ENCODE measurements at places on chromosomes 3 and 15.

DNA sequence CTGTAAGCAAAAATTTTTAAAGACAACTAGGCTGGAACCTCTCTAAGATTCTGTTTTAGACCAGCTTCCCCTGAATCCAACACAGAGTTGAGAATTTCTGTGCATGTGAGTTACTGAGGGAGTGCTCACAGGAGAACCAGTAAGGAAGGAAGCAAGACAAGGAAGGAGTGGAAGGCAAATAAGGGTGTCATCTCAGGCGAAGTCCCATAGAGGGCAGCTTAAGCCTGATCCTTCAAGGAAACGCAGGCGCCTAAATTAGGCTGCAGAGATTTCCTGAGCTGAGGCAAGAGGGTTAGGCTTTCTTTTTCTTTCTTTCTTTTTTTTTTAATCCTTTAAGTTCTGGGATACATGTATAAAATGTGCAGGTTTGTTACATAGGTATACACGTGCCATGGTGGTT is 36.2 kb upstream of the COL6A6 start:
- DNase-seq = no peak

GRCh38 chr15:62515696-62516395 is 350.8 kb upstream of the C2CD4B start:
- DNase-seq = no peak

GRCh38 chr15:98408231-98408630 is 240.1 kb upstream of the IGF1R start:
- no peak for DNase-seq

DNA sequence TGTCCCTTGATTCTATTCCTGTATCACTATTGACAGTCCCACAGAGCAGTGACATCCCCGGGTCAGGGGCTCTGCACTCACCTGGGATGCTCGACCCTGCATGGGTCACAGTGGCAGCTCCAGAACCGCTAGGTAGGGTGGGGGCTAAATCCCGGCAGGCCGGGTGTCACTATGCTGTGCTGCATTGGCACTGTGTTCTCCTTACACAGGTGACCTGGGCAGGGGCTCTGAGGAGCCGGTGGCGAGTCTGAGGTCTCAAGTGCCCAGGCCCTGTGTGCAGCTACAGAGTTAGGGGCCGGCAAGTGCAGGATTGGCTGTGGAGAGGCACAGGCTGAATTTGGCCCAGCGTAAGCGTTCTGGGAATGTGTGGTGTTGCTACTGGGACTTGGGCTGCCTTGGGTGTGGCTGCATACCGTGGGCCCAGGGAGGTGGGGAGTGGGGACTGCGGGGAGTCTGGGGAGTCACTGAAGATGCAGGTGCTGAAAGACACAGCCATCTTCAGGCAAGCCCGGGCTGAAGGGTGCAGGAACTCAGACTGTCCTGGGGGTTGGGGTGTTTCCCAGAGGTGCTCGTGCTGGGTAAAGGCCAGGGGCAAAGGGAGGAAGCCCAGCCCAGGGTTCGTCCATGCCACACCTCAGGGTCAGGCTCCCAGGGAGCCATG is 102.6 kb upstream of the PRR20G start:
- DNase-seq = no peak

DNA sequence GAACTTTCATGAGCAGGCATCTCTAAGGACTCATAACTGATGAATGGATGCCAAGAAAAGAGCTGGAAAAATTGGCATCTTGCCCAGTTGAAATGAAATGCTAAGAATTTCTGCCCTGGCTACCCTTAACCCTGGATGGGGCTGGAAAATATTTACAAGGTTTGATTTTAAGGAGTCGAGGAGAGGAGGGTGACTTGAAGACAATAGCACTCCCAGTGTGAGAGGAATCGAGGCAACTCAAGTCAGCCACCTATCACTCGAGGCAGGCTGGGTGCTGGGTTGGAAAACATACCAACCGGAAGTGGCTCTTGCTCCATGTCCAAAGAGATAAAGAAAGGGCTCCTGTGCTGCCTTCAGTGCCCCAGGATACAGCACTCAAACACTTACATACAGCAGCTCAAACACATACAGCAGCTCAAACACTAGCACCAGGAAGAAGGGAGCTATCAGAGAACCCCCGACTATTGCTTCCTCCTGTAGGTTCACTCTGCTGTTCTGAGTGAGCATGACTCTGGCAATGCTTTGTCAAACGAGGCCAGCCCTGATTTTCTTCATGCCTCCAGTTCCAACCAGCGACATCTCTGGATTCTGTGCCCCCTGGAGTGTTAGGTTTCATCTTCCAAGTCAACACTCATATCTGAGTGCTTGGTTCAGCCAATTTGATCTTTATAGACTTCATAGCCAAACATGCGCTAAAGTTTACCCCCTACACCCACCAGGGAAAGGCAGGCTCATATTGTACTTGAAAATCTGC is 4.9 kb downstream of the PRICKLE2 start:
- no peak for DNase-seq

DNA sequence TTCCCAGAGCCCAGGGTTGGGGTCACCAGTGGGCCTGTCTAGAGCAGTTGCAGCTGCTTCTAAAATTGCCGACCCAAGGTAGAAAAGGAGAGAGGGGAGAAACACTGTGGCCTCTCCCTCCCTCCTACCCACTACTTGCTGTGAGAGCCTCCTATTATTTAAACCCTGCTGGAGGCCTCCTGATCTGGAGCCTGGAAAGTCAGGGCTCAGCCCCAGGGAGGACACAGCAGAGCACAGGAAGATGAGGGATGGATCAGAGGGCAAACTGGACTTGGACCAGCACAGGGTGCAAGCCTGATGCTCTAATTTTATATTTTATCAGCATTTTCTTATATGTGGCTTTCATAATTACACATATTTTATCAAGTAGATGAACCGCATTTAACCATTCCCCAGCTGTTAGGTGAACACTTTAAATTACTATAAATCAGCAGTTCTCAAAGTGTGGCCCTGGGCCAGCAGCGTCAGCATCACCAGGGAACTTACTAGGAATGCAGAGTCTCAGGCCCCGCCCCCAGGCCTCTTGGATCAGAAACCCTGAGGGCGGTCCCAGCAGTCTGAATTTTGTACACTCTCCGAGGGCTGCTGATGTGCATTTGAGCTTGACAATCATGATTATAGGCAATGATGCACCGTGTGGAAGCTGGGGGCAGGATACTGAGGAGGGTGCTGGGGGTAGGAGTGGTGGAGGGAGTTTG is 26.7 kb downstream of the SMAD3 start:
- DNase-seq = no peak

DNA sequence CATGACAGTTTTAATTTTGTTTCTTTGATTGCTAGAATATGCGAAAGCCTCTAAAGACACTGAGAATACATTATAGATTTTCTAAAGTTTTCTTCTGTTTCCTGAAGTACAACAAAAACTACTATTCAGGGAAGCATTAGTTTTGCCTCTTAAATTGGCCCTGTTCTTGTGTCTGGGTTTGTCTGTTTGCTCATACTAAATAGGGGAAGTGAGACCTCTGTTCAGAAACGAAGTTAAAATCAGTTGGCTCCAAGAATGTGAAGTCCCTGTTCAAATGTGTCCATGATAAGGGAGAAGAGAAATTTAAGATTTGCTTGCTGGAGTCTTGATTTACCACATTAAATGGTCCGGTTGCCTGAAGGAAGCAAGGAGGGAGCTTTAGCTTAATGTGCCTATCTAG is 327.3 kb upstream of the GBE1 start:
- no peak for DNase-seq

GRCh38 chr3:122942239-122942638 is 85.3 kb downstream of the SEMA5B start:
- no peak for DNase-seq

DNA sequence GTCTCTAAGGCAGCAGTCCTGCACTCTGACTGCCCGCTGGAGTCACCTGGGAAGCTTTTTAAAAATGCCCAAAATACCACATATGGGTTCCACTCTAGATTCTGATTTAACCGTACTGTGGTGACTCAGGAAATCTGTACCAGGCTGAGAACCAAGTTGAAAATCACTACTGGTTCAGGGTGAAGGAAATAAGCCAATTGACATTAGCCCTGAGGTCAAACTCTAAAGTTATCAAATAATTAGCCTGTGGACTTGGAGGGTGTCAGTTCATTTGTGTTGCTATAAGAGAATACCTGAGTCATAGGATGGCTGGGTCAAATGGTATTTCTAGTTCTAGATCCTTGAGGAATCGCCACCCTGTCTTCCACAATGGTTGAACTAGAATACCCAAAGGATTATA is 321.7 kb upstream of the ROPN1 start:
- DNase-seq = no peak

DNA sequence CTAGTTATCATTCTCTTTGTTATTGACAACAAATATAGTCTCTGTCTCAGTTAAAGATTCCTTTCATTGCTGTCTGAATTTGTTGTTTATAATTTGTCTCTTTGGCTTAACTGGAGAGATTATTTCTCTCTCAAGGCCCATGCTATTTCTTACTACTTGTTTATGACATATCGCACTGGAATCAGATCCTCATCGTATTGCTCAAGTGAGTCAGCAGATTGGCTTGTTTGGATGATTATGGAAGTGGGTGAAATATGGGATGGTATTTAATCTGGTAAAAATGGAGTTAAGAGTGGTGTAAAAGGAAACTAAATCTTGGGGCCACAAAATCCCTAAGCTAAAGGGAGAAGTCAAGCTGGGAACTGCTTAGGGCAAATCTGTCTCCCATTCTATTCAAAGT is 613.1 kb downstream of the SI start:
- DNase-seq = no peak

DNA sequence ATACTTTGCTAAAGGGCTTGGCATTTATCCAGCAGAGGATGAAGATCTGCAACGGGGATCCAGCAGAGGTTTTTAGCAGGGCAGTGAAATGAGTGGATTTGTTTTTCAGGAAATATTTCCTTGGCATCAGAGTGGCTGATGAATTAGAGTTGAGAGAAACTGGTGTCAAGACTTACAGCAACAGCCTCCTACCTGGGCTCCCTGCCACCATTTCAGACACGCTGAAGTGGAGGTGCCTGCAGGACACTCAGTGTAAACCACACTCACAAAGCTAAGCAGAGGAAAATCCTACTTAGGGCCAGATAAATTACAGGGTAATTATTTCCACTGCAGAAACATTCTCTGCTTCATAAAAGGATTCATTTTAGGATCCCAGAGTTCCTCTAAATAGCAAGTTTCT is 519.7 kb downstream of the FGF12 start:
- no peak for DNase-seq

- no peak for DNase-seq
These were observed 22.9 kb downstream of the MITF start for GRCh38 chr3:69761896-69762767.

DNA sequence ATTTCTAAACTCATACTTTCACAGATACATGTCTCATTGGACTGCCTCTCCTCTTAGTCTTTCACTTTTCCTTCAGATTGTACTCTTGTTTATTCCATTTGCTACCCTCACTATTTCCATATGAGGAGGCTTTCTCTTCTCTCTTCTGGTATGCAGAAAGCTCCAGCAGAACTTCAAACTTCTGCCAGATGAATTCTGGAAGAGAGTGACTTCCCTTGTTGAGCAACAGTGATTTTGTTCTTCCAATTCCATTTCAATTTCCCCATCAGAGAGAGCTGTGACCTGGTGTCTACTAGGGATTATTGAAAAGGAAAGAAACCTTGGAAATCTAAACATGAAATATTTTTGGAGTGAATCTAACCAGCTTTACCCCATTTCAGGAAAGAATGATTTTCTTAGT is 523.2 kb upstream of the ZNF717 start:
- DNase-seq = no peak

DNA sequence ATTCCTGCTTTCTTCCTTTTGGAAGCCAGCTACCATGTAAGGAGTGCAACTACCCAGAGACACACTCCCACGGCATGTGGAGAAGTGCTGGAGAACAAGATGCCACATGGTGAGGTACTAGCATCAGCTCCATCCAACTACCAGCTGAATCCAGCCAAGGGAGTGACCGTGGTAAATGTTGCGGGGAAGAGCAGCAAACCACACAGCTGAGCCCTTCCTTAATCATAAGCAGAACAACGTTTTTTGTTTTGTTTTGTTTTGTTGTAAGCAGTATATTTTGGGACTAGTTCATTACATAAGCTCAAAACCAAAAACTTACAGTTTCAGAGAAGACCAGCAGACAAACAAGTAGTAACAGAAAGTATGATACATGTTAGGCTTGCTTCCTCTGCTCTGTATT is 212.6 kb upstream of the ATP10A start:
- no peak for DNase-seq

- DNase-seq = no peak
These were observed 954 bp downstream of the CLDN11 start for GRCh38 chr3:170419557-170420087.

- no peak for DNase-seq
These were observed 410 bp downstream of the LRRC49 start for GRCh38 chr15:70892912-70893560.

DNA sequence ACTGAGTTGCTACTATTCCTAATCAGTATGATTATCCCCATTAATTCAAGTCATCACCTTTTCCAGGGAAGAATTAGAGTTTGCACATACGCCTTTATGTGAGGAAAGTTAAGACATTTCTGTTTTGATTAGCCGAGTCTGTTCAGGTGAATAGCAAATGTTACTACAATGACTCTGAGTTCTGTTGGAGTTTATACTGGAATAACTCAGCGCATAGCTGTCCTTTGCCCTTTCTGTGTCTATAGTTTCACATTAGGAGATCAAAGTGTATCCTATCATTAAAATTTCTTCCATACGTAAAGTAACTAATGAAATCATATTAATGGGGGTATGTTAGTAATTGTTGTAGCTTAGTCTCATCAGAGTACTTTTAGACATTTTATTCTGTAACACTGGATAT is 4.9 kb downstream of the RAB8B start:
- DNase-seq = no peak

GRCh38 chr3:47916696-47917095 is 99.5 kb downstream of the MAP4 start:
- no peak for DNase-seq

GRCh38 chr15:73004462-73004861 is 47.8 kb upstream of the NEO1 start:
- DNase-seq = no peak

GRCh38 chr3:64730681-64731080 is 42.9 kb upstream of the ADAMTS9 start:
- DNase-seq = no peak

- no peak for DNase-seq
These were observed 138.4 kb upstream of the LMCD1 start for GRCh38 chr3:8363200-8363599.

DNA sequence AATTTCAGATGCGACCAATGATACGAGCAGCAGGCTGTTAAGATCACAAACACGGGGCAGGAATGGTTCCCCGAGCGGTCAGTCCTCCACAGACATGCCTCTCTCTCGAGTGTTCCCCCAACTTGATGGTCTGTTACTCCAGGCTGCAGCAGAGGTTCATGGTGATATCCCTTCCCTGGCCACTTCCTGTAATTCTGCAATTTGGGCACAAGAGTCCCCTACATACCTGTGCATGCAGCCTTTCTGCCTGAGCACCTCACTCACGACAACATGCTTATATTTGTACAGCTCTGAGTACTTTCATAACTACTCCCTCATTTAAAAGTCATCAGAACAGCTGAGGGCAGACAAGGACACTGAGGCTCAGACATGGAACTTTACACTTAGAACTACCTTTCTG is 408.1 kb upstream of the NR2F2 start:
- no peak for DNase-seq

- DNase-seq = no peak
These were observed 26.3 kb downstream of the ANKRD28 start for GRCh38 chr3:15771444-15771843.

GRCh38 chr3:95670765-95671164 is 1143.6 kb upstream of the EPHA6 start:
- DNase-seq = no peak
